Stimulated activated naive CD4-positive, alpha-beta T cell (primary cell): ENCODE measurements at places on chromosomes 1 and 21.

- no peak for DNase-seq
These were observed 254.3 kb downstream of the PTPRC start for GRCh38 chr1:198893141-198893540.

DNA sequence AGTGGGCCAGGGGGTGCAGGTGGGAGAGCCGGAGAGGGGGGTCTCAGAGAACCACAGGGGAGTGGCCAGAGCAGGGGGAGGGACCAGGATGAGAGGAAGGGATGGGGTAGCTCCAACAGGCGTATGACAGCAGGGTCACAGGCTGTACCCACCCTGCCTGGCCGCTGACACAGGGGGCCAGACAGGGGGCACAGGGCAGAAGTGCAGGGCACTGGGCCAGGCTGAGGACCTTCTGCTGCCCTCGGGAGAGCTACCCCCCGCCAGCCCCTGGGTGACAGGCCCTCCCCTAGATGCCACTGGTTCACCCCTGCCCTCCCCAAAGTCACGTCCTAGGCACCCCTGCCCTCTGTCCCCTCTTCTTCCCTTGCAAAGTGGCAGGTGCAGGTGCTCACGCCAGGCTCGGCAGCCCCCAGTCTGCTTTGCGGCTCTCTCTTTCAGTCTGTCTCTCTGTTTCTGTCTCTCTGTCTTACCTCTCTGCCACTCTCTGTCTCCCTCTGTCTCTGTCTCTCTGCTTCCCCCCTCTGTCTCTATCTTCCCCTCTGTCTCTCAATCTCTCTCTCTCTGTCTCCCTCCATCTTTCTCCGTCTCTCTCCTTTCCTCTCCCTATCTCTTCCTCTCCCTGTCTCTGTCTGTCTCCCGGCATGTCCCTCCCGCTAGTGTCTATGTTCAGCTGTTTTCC is 48.5 kb downstream of the WNT9A start:
- no peak for DNase-seq

GRCh38 chr1:12052008-12052573 is 11.0 kb upstream of the TNFRSF8 start:
- DNase-seq, result no peak

- DNase-seq, result no peak
These were observed 133.7 kb downstream of the PTPRU start for GRCh38 chr1:29370067-29370466.

- no peak for DNase-seq
These were observed 51.2 kb upstream of the ADAM30 start for GRCh38 chr1:119947468-119947867.

DNA sequence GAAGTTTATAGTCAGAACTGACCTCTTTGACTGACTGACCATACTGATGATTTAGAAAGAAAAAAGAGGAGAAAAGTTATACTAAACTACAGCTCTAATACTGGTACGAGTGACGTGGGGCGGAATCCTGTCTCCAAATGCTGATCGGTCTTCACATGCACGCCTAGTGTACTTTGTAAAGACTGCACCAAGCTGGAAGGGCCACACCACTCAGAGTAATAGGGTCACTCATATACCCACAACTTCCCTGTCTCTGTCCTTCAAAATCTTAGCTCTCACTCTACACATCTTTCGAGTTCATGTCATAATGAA is 19.4 kb upstream of the GUCA2A start:
- no peak for DNase-seq

GRCh38 chr21:39142972-39143371 is 40.3 kb downstream of the PSMG1 start:
- no peak for DNase-seq

GRCh38 chr1:119878171-119878570 is 18.1 kb downstream of the ADAM30 start:
- no peak for DNase-seq

GRCh38 chr1:53409695-53410094 is 49.5 kb upstream of the DMRTB1 start:
- no peak for DNase-seq

DNA sequence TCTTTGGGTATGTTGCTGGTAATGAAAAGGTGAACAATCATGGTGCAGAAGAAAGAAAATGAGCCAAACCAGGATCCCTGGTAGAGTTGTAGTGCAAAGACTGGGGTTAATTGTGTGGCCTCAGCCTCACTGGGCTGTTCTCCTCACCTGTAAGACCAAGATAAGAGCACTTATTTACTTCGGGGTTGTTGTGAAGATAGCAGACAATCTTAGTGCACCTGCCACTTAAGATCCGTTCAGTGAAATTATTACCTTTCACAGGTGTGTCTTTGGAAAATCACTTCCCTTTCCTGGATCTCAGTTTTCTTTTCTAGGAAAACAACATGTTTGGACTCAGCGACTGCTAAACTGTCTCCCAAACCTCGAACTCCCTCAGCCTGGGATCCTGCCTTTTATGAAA is 1.3 kb upstream of the FGGY start:
- DNase-seq, result no peak

DNA sequence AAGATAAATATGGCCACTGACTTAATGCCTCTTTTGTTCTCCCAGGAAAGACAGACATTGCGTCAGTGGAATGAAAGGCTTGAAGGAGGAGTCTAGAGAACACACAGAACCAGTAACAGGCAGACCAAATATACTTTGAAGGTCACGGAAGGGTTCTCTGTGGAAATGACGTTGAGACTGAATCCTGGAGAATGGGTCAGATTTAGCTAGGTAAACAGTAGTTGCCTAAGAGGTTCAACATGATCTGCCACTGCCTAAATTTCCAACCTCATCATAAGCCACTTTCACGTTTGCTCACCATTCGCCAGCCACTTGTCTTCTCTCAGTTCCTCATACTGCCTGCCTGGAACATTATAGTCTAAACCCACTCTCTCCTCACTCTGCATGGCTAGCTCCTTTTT is 20.5 kb downstream of the PLA2G4A start:
- no peak for DNase-seq

- DNase-seq, result no peak
These were observed 94.4 kb downstream of the SLC35F3 start for GRCh38 chr1:233998891-233999290.

DNA sequence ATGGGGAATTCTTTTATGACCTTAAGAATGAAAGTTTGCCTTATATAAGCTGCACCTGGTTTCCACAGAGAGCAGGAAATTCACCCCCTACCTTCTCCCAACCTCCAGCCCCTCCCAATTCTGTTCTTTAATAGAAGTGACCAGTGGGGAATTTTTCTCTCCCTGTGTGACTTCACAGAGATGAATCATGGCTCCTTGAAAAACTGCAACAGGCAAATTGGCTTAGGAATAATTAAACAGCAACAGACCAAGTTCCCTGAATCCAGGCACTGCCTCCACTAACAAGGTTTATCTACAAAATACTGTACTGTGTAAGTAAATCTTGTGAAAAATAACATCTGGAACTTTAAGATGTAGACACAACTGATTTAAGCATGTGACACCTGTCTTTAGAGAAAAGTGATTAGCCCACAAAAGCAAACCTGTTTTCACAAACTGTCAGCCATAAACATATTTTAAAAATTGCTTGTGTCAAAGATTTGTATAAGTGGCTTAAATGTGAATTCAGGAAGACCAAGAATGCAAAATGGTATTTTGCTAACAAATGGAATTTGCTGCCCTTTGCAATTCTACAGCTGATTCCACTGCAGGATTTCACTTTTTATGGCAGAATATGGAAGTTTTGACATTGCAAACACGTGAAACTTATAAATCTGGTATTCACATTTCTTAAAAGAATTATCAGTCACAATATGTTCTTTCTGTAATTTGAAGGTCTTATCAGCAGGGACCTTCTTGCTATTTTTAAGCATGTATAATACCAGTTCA is 54.0 kb downstream of the ALG14 start:
- no peak for DNase-seq

DNA sequence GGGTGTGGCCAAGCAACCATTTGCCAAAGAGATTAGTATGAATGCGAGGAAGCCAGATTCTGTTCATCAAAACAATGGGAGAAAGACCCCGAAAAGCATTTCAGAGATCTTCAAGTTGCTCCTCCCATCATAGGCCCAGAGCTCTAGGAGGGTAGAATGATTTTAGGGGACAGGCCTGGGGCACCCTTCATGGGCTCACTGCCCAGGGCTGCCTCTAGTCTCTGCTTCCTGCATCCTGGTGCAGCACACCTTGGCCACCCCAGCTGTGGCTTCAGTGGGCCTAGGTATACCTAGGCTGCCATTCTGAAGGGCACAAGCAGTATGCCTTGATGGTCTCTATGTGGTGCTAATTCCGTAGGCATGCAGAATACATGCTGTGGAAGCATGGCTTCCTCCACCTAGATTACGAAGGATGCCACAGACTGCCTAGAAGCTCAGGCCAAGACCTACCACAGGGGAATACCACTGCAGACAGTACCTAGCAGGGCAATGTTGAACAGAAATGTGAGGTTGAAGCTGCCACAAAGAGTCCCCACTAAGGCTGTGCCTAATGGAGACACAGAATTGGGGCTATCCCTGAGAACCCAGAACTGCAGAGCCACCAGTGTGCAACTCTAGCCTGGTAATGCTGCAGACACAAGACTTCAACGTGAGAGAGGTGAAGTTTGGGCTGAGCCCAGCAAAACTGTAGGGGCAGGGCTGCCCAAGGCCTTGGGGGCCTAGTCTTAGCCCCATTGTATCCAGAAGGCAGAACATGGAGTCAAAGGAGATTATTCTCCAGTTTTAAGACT is 158.8 kb downstream of the CLIC6 start:
- no peak for DNase-seq

- no peak for DNase-seq
These were observed 48.5 kb downstream of the UBE2U start for GRCh38 chr1:64251971-64252370.

- no peak for DNase-seq
These were observed 98.3 kb downstream of the PRDM16 start for GRCh38 chr1:3167255-3167654.

GRCh38 chr1:22848405-22848804 is 124.3 kb downstream of the LACTBL1 start:
- DNase-seq, result no peak
